Endothelial cell of umbilical vein (primary cell): ENCODE measurements at places on chromosomes 12 and 14. TPM values are rescaled to one million over a fixed set of nuclear protein-coding genes. Genes with fewer than 3 reads are reported as not detected.
A peak's percentile ranks its signal among the peaks of the same experiment; 100 is the strongest.

SSTR1 gene
- polyA plus RNA-seq = 1.9 and 2.2 TPM in 2 replicates

FAM234B gene
- 4.9 TPM in 2 replicates for polyA plus RNA-seq

RD3L gene
- polyA plus RNA-seq = not detected in 2 replicates

CRADD gene
- 12.3 and 14.5 TPM in 2 replicates for polyA plus RNA-seq

SERPINA3 gene
- polyA plus RNA-seq = not detected in 2 replicates

DNA sequence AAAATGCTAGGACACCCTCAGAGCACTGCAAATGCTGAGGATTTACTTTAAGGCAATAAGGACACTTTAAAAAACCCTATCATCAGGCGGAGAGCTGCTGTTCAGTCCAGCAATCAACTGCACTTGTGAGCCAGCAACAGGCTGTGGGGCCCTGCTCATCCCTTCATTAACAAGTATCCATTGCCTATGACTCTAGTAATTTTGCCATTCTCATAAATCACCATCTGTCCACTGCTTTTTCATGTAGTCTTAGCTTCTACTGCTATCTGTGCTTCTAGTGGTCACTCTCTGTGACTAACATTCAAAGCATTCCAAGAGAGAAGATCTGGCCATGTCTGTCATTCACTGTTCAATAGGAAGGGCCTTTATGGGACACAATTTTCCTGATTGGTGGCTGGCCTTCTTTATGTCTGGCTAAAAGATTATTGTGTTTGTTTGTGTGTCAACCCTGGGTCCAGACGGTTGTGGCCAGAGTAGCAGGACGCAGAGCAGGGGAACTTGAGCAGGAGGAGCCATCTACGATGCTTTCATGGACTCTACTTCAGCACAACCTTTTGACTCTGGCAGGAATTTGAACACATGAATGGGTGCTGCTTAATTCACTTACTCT lies 3.6 kb upstream of the KRAS start:
- H3K27ac ChIP-seq = no peak overlapping the region
- H3K4me3 ChIP-seq = no peak overlapping the region
- DNase-seq = no peak
- peaks cover 11% of the 10 kb centered on the region for H3K27me3 ChIP-seq
- peaks cover 10% of the 10 kb centered on the region for H3K4me1 ChIP-seq
- no peaks in the 10 kb centered on the region for H3K36me3 ChIP-seq

- no peak for DNase-seq
- no peak overlapping the region for H3K27ac ChIP-seq
- H3K27me3 ChIP-seq = no peaks in the 10 kb centered on the region
- H3K4me1 ChIP-seq = no peaks in the 10 kb centered on the region
- no peak overlapping the region for H3K4me3 ChIP-seq
Observed at GRCh38 chr12:2139651-2140050, 86.9 kb downstream of the CACNA1C start.

- no peak overlapping the region for H3K27ac ChIP-seq
- DNase-seq = no peak
- peaks cover 7% of the 10 kb centered on the region for H3K4me1 ChIP-seq
- H3K36me3 ChIP-seq = peaks cover 14% of the 10 kb centered on the region
- H3K27me3 ChIP-seq = no peaks in the 10 kb centered on the region
Observed at GRCh38 chr12:11164384-11164783, 6.6 kb upstream of the SMIM10L1 start.

DNA sequence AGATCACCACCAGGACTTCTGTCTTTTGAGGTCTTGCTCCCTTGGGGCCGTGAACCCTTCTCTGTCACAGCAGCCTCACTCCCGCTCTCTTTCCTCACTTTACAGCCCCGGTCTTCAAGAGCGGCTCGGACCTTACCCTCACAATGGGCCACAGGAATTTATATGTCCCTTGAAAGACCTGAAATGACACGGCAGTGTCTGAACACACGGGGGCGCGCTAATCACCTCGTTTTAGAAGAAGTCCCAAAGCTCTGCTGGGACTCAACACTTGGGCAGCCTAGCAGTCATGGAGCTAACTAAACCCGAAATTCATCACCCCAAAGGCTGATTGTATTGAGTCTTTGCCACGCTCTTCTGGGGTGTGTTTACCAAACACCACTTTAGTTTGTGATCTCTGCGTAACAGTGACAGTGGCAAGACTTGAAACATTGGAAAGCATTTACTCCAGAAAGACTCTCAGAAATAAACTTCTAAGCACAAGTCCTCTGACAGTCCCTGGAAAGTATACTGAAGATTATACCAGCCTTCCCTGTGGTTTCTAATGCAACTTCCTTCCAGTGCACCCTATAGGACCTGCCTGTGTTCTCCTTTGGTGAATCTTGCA lies 29.0 kb downstream of the SERPINA11 start:
- DNase-seq = peak; percentile 41
- no peaks in the 10 kb centered on the region for H3K27me3 ChIP-seq
- H3K4me1 ChIP-seq = no peaks in the 10 kb centered on the region
- H3K27ac ChIP-seq = no peak overlapping the region

DNA sequence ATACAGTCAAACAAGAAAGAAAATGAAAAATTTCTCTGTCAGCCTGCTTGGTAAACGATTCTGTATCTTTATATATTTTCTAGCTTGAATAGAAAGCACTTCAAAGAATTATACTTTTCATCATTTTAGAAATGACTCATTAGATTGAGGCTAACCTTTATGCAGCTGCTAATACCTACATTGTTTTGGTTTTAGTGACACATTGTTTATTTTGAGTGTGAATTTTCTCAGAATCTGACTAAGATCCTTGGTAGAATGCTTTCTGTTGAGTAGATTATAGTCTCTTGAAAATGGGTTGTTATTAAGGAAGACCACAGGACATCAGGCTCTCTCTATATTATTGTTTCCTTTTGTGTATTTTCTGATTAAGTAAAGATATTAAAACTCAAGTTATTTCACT lies at the start of gene PMCH:
TSS of gene PMCH (minus strand) at position 45 of the 400 bp plus-strand sequence. CDS start 63 bp downstream, outside the sequence.
- H3K36me3 ChIP-seq = no peaks in the 10 kb centered on the region
- no peak within 1 kb of the TSS for H3K4me3 ChIP-seq
- peak within 1 kb of the TSS; percentile 60 for H3K27ac ChIP-seq
- no peaks in the 10 kb centered on the region for H3K27me3 ChIP-seq
- H3K4me1 ChIP-seq = peaks cover 26% of the 10 kb centered on the region

DNA sequence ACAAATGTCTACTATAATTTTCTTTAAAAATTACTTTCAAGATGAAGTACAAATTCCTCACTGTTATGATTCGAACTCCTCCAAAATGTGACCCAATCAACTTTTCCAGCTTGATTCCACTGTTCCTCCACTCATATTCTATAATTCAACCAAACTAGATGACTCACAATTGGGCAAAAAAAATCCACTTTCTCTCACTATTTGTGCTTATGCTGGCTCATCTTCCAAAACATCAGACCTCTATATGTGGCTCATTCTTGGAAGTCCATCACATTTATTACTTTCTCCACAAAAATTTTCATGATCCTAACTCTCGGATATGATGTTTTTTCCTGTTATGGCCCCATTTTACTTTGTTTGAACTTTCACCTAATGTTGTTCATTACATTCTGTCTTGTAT lies 26.9 kb upstream of the RXYLT1 start:
- no peak overlapping the region for H3K4me3 ChIP-seq
- H3K27ac ChIP-seq = no peak overlapping the region
- DNase-seq = no peak
- no peaks in the 10 kb centered on the region for H3K27me3 ChIP-seq
- no peaks in the 10 kb centered on the region for H3K36me3 ChIP-seq
- no peaks in the 10 kb centered on the region for H3K4me1 ChIP-seq

GRCh38 chr14:61838661-61839245 lies 76.5 kb downstream of the SNAPC1 start:
- H3K36me3 ChIP-seq = no peaks in the 10 kb centered on the region
- no peaks in the 10 kb centered on the region for H3K27me3 ChIP-seq
- peak; percentile 81 for DNase-seq
- H3K4me3 ChIP-seq = no peak overlapping the region
- peaks cover 34% of the 10 kb centered on the region for H3K4me1 ChIP-seq
- peak overlapping the region; percentile 72 for H3K27ac ChIP-seq

DNA sequence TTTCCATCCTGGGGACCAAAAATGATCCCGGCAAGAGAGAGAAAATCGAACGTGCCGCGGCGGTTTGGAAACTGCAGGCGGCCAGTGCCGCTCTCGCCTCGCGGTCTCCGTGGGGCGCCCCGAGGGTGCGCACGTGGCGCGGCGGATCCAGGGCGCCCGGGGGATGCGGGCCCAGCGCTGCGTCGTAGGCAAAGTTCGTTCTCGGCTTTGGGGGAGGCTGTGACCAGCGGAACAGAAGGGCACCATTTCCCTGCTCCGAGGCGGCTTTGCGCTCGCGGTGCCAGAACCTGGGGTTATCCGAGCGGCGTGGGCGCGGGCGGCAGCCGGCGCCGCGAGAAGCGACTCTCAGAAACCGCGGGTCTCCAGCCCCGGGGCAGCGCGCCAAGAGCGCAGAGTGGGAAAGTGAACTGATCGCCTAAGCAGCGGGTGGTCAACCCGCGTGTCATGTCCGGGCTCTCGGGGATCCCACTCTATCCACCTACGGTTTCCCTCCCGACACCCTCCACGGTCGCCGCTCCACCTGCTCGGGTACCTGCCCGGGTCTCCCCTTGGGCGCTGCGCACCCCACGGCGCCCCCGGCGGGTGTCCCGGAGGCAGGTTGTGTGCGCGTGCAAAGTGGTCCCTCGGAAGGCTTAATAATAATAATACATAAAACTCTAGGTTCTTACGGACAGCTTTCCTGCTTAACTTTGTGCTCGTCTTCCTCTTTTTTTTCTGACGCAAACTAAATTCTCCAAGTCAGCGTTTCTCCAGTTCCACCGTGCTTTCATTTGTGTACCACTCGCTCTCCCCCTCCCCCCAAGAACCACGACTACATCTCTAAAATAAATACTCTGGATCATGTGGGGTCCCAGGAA lies 1.2 kb downstream of the ESRRB start:
- DNase-seq = no peak
- H3K4me1 ChIP-seq = peaks cover 11% of the 10 kb centered on the region
- H3K27ac ChIP-seq = no peak overlapping the region

GRCh38 chr12:98425859-98426258 lies 89.5 kb upstream of the TMPO start:
- no peak overlapping the region for H3K4me3 ChIP-seq
- peaks cover 15% of the 10 kb centered on the region for H3K4me1 ChIP-seq
- no peak for DNase-seq
- H3K27ac ChIP-seq = no peak overlapping the region
- no peaks in the 10 kb centered on the region for H3K27me3 ChIP-seq

DNA sequence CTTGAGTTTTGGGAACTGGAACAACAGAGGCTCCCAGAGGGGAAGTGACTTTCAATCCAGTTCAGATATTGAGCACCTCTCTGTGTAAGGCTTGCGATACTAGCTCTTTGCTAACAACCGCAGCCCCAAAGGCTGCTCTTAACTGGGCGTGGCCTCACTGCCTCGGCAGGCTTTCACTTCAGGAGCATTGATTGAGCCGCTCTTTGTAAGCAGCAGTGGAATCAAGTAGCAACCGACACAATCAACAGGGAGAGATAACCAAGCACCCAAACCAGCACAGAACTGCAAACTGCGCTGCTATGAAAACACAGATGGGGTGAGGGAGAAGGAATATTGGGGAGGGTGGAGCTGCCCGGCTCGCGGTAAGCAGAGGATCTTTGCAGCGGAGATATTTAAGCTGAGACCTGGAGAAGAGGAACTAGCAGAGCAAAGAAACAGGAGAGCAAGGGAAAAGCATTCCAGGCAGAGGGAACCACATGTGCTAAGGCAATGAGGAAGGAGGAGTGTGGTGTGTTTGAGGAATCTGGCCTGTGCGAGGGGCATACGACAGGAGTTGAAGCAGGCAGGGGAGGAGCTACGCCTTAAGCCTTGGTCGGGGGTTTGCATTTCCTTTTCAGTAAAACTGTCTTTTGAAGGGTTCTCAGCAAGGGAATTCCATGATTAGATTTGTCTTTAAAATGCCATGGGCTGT lies 17.3 kb upstream of the YY1 start:
- H3K4me3 ChIP-seq = peak overlapping the region; percentile 77
- H3K36me3 ChIP-seq = no peaks in the 10 kb centered on the region
- H3K27me3 ChIP-seq = no peaks in the 10 kb centered on the region
- DNase-seq = peak; percentile 66
